ENCODE measurements at places on chromosomes 1 and 21. TPM values are rescaled to one million over a fixed set of nuclear protein-coding genes. Genes with fewer than 3 reads are reported as not detected.

- no peaks in the 10 kb centered on the region for H3K27me3 ChIP-seq
- peak overlapping the region; percentile 92 for H3K27ac ChIP-seq
- H3K4me1 ChIP-seq: peaks cover 74% of the 10 kb centered on the region
- peak; percentile 66 for DNase-seq
- peak overlapping the region; percentile 39 for H3K4me3 ChIP-seq
Observed at GRCh38 chr1:15703562-15703961, 19.4 kb downstream of the PLEKHM2 start.

DNA sequence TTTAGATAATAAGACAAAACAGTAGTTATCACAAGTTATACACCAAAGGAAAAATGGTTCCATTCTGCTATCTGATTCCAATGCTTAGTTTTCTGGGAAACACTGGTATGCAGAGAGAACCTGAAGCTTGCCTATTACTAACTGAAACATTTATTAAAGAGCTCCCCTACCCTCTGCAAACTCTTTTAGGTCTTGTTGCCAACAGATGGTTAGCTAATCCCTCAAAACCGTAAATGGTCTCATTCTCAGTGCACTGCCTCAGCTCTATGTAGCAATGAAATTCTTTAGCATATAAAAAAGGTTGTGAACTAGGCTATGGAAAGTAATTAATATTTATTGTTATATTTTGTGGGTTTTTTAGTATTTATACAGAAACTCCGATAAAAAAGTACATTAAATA lies 20.4 kb downstream of the C21orf91 start:
- H3K4me3 ChIP-seq: no peak overlapping the region
- H3K27me3 ChIP-seq: no peaks in the 10 kb centered on the region
- H3K27ac ChIP-seq: no peak overlapping the region
- H3K4me1 ChIP-seq: no peaks in the 10 kb centered on the region

- DNase-seq: no peak
- no peak overlapping the region for H3K27ac ChIP-seq
- no peaks in the 10 kb centered on the region for H3K27me3 ChIP-seq
Observed at GRCh38 chr1:24085546-24085945, 26.4 kb downstream of the MYOM3 start.

DNA sequence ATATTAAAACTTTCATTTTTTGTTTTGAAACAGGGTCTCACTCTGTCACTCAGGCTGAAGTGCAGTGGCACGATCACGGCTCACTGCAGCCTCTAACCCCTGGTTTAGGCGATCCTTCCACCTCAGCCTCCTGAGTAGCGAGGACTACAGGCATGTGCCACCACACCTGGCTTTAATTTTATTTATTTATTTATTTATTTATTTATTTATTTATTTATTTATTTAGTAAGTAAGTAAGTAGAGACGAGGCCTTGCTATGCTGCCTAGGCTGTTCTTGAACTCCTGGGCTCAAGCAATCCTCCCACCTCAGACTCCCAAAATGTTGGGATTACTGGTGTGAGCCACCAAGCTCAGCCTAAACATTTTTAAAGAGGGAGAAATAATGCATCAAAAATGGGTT lies 1.2 kb upstream of the SETSIP start:
- H3K27me3 ChIP-seq: no peaks in the 10 kb centered on the region
- H3K27ac ChIP-seq: no peak overlapping the region
- no peaks in the 10 kb centered on the region for H3K36me3 ChIP-seq
- no peak for DNase-seq

The TMEM269 gene
- 0.27 TPM for total RNA-seq

GRCh38 chr1:169052727-169053126 lies 53.8 kb upstream of the ATP1B1 start:
- no peak for DNase-seq
- H3K27ac ChIP-seq: no peak overlapping the region
- H3K36me3 ChIP-seq: no peaks in the 10 kb centered on the region
- H3K4me1 ChIP-seq: no peaks in the 10 kb centered on the region

The BSND gene
- total RNA-seq: not detected

- H3K27me3 ChIP-seq: no peaks in the 10 kb centered on the region
- H3K4me3 ChIP-seq: peak overlapping the region; percentile 35
- peak overlapping the region; percentile 60 for H3K27ac ChIP-seq
- no peak for DNase-seq
- no peaks in the 10 kb centered on the region for H3K36me3 ChIP-seq
Observed at GRCh38 chr1:168261390-168261789, 19.3 kb upstream of the TBX19 start.

The MYBPHL gene
- not detected for total RNA-seq

GRCh38 chr1:186228749-186229148 lies 146.3 kb downstream of the TPR start:
- DNase-seq: no peak
- H3K27me3 ChIP-seq: no peaks in the 10 kb centered on the region
- no peaks in the 10 kb centered on the region for H3K36me3 ChIP-seq
- no peak overlapping the region for H3K27ac ChIP-seq
- no peak overlapping the region for H3K4me3 ChIP-seq

DNA sequence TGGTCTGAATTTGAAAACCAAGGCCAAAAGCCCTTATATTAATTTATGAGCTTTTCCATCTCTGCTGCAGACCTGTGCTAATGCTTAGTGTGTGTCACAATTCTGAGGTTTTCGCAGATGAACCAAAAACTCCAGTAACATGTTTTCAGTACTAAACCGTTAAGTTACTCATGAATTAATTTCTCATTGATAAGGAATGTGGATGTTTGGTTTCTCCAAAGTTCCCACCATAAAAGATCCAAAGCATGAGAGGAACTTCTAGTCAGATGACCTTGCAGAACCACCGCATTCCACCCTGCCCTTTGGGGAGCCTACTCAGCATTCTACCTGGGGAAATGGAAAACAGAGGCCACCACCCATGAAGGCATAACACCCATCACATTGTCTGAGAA lies 7.5 kb upstream of the LEPR start:
- H3K27me3 ChIP-seq: no peaks in the 10 kb centered on the region
- H3K4me3 ChIP-seq: no peak overlapping the region
- no peak for DNase-seq
- H3K4me1 ChIP-seq: no peaks in the 10 kb centered on the region
- H3K27ac ChIP-seq: no peak overlapping the region
